ENCODE measurements at places on chromosomes 13 and 19.

DNA sequence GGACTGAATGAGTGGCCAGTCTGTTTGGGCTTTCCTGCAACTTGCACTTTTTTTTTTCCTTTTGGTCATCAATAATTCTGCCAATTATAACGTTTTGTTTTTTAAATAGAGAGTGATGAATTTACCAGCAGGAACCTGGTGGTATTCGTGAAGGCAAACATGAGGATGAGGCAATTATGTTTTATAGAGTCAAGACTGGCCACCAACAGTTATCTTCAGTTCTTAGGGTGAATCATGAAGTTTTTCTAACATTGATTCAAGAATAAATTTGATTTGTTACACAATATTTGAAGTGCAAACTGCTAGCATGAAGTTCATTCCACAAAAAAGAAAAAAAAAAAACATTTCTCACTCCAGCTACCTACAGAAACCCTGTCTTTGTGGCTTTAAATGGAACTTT is 244.5 kb downstream of the SPRY2 start:
- no peaks in the 10 kb centered on the region for H3K36me3 ChIP-seq
- no peaks in the 10 kb centered on the region for H3K27me3 ChIP-seq
- H3K4me3 ChIP-seq: no peak overlapping the region
- H3K4me1 ChIP-seq: no peaks in the 10 kb centered on the region
- no peak for DNase-seq

GRCh38 chr13:71015021-71015420 is 852.0 kb downstream of the DACH1 start:
- DNase-seq: no peak
- H3K36me3 ChIP-seq: no peaks in the 10 kb centered on the region
- no peaks in the 10 kb centered on the region for H3K4me1 ChIP-seq
- no peak overlapping the region for H3K27ac ChIP-seq
- H3K27me3 ChIP-seq: no peaks in the 10 kb centered on the region

DNA sequence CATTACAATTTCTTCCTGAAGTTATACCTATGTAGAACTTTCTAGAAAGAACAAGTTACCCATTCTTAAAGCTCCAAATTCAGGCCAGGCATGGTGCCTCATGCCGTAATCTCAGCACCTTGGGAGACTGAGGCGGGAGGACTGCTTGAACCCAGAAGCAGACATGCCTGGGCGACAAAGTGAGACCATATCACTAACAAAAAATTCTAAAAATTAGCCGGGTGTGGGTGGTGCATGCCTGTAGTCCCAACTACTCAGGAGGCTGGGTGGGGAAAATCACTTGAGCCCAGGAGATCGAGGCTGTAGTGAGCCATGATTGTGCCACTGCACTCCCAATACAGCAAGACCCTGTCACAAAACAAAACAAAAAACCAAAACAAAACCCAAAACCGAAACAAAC is 23.0 kb downstream of the KCNRG start:
- peaks cover 6% of the 10 kb centered on the region for H3K36me3 ChIP-seq
- H3K27me3 ChIP-seq: no peaks in the 10 kb centered on the region
- H3K27ac ChIP-seq: no peak overlapping the region

- peak overlapping the region; percentile 85 for H3K4me3 ChIP-seq
- peak; percentile 31 for DNase-seq
- peaks cover 7% of the 10 kb centered on the region for H3K36me3 ChIP-seq
- H3K27me3 ChIP-seq: peaks cover 56% of the 10 kb centered on the region
- H3K4me1 ChIP-seq: peaks cover 28% of the 10 kb centered on the region
Measured at GRCh38 chr19:39506944-39507714, 7.8 kb upstream of the SELENOV start.

DNA sequence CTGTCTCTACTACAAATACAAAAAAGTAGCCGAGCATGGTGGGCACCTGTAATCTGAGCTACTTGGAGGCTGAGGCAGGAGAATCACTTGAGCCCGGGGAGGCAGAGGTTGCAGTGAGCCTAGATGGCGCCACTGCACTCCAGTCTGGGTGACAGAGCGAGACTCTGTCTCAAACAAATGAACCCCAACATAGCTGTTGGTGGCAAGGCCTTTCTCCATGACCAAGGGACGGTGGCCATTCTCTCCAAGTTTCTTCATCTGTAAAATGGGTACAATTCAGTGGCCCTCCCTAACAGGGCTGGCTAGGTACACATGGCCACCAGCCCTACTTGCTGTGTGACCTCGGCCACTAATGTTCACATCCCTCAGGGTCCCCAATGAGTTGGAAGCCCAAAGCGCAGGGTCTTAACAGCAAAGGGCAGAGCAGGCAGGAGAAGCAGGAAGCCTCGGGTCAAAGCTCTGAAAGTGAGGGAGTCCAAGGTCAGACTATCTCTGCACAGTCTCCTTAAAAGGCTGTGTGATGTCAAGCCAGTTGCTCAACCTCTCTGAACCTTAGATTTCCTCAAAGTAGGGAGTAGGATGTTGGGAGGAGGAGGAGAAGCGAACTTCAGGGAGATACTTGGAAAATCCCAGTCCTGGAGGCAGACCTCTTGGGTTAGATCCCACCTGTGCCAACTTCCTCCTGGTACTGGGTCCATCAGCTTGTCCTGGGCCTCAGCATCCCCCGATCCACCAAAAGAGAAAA is 2.7 kb downstream of the JUND start:
- H3K27me3 ChIP-seq: no peaks in the 10 kb centered on the region
- H3K36me3 ChIP-seq: peaks cover 6% of the 10 kb centered on the region
- DNase-seq: peak; percentile 52
- peak overlapping the region; percentile 94 for H3K4me3 ChIP-seq

DNA sequence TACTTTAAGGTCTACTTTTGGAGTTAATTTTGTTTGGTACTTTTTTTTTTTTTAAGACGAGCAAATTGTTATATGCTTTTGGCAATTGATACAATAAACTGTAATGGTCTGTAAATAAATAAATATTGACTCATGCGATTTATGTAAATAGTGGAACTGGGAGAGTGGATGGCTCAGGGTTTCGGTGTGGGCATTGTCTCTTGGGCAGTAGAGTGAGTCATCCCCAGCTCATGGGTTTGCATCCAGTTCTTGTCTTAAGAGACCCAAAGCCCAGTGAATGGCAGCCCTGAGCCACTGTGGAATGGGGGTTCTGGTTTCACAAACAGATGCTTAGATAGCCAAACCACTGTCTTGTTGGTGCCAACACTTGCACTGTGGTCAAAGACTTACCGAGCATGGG is 33.0 kb downstream of the FGF9 start:
- peaks cover 26% of the 10 kb centered on the region for H3K27me3 ChIP-seq
- no peak overlapping the region for H3K4me3 ChIP-seq
- no peak overlapping the region for H3K27ac ChIP-seq

DNA sequence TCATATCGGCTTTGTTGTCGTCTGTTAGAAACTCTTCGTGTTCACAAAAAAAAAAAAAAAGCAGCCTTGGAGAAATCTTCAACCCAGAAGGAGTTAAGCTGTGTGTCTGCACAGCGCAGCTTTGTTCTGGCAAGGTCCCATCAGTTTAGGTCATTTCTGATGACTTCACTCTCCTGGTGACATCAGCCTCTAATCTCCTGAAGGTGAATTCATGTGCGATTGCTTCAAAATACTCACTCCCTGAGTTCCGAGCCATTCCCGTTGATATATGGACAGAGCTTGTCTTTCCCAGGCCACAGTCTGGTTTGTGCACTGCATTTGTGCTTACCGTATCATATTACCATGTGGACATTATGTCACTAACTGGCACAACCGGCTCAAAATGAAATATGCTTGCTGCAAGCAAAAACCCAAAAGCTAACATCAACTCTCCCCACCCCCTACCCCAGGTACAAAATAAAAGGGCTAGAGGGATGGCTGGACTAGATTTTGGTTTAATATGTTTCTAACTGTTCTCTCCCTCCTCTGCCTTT is 342.4 kb downstream of the KCNRG start:
- H3K27me3 ChIP-seq: no peaks in the 10 kb centered on the region
- peak overlapping the region; percentile 59 for H3K27ac ChIP-seq
- no peak overlapping the region for H3K4me3 ChIP-seq
- no peaks in the 10 kb centered on the region for H3K36me3 ChIP-seq
- no peak for DNase-seq

- H3K27ac ChIP-seq: no peak overlapping the region
- H3K36me3 ChIP-seq: no peaks in the 10 kb centered on the region
- H3K4me1 ChIP-seq: peaks cover 14% of the 10 kb centered on the region
- no peak for DNase-seq
- no peaks in the 10 kb centered on the region for H3K27me3 ChIP-seq
Measured at GRCh38 chr13:50116430-50116973, 101.3 kb downstream of the KCNRG start.

DNA sequence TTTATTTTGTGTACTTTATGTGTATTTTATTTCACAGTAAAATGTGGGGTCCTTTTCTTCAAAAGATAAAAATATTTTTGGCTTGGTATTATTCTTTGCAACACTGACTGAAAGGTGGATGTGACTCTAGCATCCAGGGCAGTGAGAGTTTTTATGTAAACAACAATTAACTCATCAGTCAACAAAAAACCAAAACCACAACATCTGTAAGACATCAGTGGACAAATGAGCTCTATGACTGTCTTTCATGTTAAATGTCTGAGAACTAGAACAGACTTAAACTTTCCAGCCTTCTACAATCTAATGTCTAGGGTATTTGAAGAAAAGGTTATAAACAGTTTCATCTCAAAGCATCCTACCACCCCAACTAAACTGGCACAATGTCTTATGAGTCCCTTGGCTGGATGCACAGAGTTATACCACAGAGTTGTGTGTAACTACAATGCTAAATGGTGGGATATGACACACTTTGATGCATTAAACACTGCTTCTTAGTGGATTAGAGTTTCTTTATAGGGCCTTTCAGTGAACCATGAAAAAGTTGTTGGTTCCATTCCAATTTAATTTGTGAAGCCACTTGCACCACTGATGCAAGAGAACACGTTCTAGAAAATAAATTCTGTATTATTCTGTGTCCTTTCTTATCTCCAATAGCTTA is 544.2 kb upstream of the KLF12 start:
- no peak overlapping the region for H3K4me3 ChIP-seq
- no peak overlapping the region for H3K27ac ChIP-seq
- peaks cover 18% of the 10 kb centered on the region for H3K27me3 ChIP-seq
- H3K36me3 ChIP-seq: no peaks in the 10 kb centered on the region

- H3K27me3 ChIP-seq: no peaks in the 10 kb centered on the region
- H3K4me1 ChIP-seq: peaks cover 2% of the 10 kb centered on the region
- no peak overlapping the region for H3K27ac ChIP-seq
- H3K36me3 ChIP-seq: no peaks in the 10 kb centered on the region
Measured at GRCh38 chr19:3450796-3451411, 29.4 kb downstream of the SMIM24 start.
